ENCODE measurements at places on chromosomes 2 and 18.

- no peak for DNase-seq
Observed at GRCh38 chr18:30465096-30465495, 577.4 kb downstream of the DSC3 start.

- peak; percentile 24 for DNase-seq
Observed at GRCh38 chr2:88903749-88904353, 212.4 kb downstream of the RPIA start.

GRCh38 chr2:34627003-34627402, 1027.9 kb upstream of the FAM98A start:
- no peak for DNase-seq

- no peak for DNase-seq
Observed at GRCh38 chr18:36316246-36316645, 18.7 kb downstream of the FHOD3 start.

- DNase-seq = no peak
Observed at GRCh38 chr2:128282976-128283810, 35.5 kb downstream of the HS6ST1 start.

GRCh38 chr2:74021407-74021755, 36.7 kb downstream of the TET3 start:
- DNase-seq = no peak

- no peak for DNase-seq
Observed at GRCh38 chr18:77376043-77376732, 126.5 kb downstream of the GALR1 start.

DNA sequence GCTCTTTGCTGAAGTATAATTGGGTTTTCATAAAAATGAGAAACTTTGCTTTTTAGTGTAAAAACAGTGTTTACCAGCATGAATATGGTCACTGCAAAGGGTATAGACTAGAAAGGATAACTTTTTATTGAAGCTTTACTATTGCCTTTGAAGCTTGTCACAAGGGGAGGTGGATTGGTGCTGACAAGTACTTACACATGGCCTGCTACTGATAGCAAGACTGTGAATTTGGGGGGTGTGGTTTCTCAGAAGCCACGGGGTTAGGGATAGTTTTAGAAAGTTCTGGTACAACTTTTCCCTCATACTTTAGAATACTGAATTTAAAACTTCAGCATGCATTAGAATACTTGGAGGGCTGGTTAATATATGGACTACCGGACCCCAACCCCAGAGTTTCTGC, 294.1 kb downstream of the SOCS6 start:
- no peak for DNase-seq

DNA sequence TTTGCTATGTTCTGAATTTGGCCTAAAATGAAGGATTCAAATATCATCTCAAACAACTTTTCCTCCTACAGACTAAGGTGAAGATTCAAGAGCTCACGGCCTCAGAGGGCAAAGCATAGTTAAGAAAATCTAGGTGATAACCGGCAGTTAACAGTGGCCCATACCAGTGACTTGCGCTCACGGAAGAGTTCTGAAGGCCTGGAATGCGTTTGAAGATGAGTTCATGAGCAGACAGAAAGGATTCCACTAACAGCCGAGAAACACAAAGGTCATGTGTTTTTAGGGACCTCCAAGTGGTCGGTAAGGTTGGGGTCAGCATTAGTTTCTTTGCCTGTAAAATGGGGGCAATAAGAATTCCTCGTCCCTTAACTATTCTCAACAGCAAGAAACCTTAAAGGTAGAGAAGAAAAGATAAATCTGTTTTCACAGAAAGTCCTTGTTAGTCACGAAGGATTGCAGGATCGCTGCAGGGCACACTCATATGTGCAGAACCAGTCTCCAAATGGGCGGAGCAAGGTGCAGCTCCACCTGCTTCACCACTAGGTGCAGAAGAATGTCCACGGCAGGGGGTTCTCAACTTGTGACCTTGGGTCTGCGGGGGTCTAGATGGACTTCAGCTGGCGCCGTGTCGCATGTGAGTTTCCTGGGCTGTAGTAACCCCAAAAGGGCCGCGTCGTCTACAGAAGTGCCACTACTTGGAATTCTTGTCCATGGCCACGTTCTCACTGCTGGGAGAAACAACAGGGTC, 708 bp upstream of the RPIA start:
- DNase-seq = peak; percentile 59

DNA sequence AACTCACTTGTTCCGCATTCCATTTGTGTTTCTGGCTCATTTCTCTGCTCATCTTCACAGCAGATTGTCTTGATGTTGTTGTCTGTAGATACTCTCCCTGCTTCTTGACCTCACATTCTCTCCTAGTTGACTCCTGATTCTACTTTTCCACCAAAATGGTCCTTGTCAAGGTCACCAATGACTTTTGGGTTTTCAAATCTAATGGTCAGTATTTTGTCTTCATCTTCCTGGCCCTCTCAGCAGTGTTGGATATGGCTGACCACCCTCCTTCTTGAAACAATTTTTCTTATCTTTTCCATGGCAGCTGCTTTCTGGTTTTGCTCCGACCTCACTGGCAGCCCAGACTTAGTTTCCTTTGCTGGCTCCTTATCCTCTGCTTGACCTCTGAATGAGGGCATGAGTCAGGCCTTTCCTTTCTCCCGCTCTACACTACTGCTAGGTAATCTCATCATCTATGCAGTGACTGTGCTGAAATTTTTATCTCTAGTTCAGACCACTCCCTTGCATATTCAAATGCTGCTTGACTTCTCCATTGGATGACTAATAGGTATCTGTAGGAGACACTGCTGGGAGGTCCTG, 386.6 kb upstream of the SPRED2 start:
- peak; percentile 23 for DNase-seq

DNA sequence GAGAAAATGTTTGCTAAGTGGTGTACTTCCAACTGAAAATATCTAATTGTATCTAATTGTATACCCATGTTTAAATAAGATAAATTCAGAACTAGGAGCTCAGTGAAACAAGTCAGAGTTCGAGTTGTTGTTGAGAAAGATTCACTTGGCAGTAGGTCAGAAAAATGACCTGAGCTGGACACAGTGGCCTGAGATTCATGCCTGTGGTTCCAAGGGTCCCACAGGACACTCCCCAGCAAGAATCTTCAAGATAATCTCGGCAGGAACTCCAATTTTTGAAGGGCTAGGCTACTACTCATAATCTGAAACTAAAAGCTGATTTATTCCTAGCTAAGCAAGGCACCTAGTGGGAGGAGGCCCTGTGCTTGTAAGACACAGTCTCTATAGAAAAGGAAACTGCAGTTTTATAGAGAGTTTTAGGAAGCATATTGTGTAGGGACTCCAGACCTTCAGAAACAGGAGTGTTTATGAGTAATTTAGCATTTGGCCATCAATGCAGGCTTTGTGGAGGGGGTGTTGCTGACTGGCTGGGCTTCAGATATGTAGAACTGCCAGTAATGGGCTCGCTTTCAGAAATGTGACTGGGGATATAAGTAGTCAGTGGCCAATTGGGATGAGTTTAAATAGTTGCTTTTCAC, 43.2 kb downstream of the SP140 start:
- no peak for DNase-seq

DNA sequence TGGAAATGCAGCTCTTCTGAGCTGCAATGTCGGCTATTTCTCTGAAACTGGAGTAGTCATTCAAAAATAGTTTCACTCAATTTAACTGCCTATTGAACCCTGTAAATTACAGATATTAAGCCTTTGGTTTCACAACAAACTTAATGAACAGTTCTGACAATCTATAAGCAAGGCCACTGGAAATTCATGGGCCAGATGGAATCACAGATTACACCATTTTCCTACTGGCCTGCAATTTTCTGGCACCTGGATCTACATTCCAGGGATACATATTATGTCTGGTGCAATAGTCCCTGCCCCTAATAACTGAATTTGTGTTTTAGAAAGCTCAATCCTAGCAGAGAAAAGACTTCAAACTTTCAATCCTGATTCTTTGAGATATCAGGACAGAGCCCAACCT, 551.7 kb downstream of the RNF144A start:
- no peak for DNase-seq

DNA sequence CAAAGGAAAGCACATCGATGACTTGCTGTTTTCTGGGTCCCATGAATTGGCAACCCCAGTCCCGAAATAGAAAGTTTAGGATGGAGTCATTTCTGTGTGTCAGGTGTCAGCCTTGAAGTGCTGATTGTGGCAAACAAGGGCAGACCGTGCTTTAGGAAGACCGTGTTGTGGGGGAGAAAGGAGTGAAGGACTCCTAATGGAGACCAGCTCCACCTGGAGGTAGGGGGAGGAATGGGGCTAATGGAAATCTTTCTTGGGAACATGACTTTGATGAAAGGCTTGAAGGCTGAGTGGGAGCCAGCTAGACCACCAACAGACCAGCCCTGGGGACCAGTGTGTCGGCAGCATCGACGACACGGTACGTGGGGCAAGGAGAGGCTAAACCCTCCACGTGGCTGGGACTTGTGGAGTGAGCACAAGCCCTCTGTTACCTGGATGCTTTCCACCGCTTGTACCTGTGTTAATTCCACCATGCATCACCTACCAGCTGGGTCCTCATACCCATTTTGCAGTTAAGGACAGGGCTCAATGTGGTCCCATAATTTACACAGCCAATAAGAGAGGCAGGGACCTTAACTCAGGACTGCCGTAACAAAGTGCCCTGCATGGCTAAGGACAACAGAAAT, 104.2 kb downstream of the SH3BP4 start:
- DNase-seq = peak; percentile 30

DNA sequence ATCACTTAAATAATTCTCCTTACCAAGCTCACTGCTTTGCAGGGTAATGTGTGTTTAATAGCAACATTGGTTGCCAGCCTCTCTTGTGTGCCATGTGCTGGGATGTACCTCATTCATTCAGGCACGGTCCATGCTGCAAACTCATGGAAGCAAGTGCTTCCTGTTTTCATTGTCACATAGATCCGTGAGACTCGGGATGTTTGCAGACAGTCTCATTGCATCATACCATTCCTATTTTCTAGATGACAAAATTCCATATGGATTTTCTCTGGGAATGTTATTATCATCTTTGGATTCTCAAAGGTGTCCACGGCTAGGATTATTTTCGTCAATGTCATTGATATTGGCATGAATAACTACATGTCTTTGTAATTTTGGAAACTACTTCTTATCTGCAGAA, 60.0 kb upstream of the HDAC4 start:
- no peak for DNase-seq

All from mammary epithelial cell (primary cell).